Foreskin keratinocyte (primary cell): ENCODE measurements at places on chromosomes 4 and X.

GRCh38 chr4:98939892-98940298 is 11.0 kb upstream of the EIF4E start:
- DNase-seq: peak; percentile 57

GRCh38 chr4:153212736-153213135 is 8.5 kb downstream of the TRIM2 start:
- peak; percentile 53 for DNase-seq

DNA sequence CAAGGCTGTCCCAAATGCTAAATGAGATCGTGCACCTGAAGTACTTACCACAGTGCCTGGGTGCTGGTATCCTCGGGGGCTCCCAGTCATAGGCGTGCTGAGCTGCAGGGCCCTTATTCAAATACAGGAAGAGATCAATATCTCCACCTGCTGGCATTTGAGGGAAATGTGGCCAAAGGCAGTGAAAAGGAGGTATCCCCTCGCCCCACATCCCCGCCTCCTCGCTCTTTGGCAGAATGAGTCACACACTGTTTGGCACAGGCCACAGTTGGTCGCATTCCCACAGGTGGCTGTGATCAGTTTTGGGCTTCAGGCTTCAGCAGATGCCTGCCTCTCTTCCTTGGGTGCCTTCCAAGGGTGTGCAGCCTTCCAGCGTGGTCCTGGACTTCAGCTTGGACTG is 28.4 kb downstream of the ZNF185 start:
- peak; percentile 28 for DNase-seq

DNA sequence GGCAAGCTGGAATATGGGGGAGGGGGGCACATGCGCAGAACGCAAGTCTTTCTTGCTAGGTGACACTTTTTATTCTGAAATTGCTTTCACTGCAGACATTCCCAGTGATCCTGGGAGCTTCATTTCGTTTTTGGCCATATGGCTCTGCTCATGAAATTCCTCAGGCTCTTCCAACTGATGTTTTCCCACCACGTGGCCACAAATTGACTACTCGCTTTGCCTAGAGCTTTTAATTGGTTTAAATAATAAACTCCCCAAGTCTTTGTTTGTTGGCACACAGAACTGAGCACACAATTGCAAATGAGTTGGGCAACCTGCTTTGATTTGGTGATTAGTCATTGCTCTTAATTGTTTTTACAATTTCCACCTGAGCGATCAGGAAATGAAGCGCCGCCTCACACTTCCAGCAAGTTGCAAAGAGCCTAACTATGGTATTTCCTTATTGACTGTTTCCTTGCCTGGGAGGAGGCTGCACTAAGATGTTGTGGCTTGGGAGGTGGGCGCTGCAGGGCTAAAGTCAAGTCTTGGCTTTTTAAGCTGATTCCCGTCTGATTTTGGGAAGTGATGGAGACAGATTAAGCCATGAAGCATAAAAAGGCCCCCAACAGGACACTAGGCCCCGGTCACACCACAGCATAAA is 282.5 kb downstream of the ZIC3 start:
- no peak for DNase-seq

- peak; percentile 77 for DNase-seq
Measured at GRCh38 chr4:180134091-180134866, 2108.9 kb upstream of the TENM3 start.
